ENCODE measurements at places on chromosomes 3 and 15.

- DNase-seq = no peak
These were observed at the start of gene PARP15 for GRCh38 chr3:122577409-122578031. TSS of gene PARP15 (plus strand) at chr3:122577650. CDS start at chr3:122577668, 18 bp downstream.

GRCh38 chr3:52117537-52117936, 36.7 kb downstream of the POC1A start:
- DNase-seq = no peak

DNA sequence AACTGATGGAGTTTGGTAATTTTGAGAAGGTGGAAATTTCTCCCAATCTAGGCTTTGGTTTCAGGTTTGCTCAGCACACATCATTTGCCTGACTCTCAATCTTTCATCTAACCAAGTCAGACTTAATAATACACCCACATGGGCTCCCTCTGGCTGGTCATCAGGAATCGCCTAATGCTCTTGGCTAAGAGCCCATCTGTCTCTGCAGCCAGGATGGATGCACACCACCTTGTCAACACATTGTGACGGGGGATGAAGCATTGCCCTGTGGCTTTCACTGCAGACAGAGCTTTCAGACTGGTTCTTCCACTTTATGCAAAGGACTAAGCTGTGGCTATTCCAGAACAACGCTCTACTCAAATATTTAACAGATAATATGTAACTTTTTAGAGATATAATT, 3.0 kb upstream of the HDGFL3 start:
- DNase-seq = no peak

DNA sequence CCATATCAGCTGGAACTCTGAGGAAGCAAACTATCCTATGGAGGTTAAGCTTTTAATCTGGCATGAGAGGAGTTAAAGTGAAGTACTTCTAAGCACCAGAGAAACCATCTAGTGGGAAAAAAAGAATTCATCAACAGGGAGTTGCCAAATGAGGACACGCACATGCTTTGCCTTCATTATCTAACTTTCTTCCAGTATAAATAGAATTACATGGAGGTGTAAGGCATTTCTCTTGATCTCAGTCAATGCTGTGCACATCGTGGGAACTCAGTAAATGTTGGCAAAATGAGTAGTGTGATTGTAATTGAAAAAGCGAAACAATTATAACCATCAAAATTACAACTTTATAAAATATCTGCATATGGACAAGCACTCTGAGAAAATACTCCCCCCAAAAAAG, 8.0 kb upstream of the GSK3B start:
- DNase-seq = no peak

DNA sequence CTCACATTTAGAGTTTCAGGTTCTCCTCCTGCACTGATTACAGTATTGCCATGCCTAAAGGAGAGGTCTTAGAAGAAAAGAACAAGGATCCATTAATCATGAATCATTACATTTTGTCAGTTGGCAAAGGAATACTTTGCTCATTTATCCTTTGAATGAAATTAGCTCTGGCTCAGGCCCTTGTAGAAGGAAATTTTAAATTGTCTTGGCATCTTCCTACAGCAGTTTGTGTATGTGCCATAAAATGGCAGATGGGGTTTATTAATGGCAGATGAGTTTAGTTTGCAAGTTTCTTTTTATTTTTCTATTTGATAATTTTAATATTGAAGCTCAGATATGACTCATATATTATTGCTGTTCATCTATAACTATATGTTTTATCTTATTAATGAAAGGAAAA, 181.2 kb upstream of the EPHA3 start:
- no peak for DNase-seq

DNA sequence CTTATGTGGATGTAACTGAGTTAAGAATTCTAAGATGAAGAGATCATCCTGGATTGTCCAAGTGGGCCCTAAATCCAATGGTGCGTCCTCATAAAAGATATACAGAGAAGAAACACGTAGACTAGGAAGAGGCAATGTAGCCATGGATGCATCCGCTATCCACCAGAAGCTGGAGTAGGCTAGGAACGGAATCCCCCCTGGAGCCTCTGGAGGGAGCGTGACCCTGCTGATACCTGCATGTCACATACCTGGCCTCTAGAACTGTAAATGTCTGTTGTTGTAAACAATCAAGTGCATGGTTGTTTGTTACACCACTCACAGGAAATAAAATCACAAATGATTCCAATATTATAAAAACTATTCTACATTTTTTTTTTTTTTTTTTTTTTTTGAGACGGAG, 254.5 kb upstream of the RORA start:
- DNase-seq = no peak

GRCh38 chr3:114624571-114625181, 330.8 kb downstream of the TIGIT start:
- DNase-seq = peak; percentile 74

DNA sequence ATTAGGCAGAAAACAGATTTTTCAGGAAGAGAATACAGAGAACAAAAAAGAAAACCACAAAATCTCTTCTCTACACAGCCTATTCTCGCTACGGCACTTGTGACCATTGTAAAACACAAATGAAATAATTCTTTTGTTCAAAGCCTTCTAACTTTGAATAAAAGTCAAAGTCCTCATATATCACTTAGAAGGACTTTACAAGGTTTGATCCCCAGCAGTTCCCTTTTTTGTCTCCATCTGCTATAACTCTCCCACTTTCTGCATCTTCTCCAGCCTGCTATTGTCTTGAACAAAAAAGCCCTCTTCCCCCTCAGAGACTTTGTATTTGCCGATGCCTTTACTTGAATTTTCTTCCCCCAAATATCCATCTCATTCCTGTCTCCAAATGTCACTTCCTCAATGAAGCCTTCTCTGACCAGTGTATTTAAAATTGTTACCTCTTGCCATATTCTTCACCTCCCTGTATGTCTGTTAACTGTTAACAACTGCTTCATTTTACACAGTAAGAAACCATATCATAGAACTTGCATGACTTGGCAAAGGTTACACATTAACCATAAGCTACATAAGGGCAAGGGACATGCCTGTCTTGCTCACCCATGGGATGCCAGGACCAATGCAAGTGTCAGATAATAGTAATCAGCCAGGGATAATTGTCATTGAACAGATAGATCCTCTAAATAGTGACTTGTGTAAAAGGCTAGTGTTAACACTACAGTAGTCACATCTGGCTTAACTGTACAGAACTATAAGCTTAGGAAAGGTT, 122.4 kb downstream of the CBLB start:
- DNase-seq = no peak

DNA sequence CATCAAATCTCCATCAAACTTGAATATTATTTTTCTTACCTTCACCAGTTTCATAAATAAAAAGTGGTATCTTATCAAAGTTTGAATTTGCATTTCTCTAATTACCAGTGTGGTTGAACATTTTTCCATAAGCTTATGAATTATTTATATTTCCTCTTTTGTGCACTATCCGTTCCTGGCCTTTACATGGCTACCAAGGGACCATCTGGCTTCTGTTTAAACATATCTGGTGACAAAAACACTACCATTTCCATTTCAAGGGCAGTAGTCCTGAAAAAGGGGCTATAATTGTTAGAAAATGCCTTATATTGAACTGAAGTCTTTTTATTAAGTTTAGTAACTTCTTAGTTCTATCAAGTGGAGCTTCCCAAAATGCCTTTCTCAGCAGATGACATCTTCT, 44.3 kb upstream of the TM4SF4 start:
- no peak for DNase-seq

GRCh38 chr3:106068381-106068780, 199.6 kb upstream of the CBLB start:
- no peak for DNase-seq

GRCh38 chr3:140898340-140899180, 43.1 kb upstream of the SLC25A36 start:
- DNase-seq = no peak

DNA sequence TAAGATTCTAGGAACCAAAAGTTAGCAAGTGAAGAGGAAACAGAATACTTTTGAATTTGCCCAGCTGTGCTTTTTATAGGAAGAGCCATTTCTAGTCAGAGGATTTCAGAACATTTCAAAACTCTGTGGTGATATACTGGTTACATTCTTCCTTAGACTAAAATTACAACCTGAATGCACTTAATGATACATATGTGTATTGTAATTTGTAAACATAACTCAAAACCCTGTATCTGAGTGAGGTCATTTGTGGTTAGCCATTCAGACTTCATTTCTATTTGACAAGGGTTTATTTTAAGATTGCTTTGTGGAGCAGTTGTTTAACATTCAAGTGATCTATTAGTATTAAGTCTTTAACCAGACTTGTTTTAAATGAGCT, 59.4 kb upstream of the TRIM71 start:
- DNase-seq = no peak

DNA sequence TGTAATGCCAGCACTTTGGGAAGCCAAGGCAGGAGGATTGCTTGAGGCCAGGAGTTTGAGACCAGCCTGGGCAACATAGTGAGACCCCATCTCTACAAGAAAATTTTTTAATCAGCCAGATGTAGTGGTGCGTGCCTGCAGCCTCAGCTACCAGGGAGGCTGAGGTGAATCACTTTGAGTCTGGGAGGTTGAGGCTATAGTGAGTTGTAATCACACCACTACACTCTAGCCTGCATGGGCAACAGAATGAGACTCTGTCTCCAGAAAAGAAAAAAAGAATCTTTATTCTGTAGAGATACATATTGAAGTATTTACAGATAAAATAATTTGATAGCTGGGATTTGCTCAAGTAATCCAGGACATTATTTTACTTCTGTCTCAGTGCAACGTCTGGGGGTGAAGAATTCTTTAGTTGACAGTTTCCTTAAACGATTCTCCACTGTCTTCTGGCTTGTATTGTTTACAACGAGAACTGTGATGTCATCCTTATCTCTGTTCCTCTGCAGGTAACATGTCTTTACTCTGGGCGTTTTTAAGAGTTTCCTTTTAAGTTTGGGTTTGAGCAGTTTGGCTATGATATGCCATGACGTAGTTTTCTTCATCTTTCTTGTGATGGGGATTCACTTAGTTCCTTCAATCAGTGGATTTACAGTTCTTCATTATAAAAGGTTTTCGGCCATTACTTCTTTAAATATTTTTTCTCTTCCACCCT, 26.3 kb downstream of the KPNA1 start:
- no peak for DNase-seq

DNA sequence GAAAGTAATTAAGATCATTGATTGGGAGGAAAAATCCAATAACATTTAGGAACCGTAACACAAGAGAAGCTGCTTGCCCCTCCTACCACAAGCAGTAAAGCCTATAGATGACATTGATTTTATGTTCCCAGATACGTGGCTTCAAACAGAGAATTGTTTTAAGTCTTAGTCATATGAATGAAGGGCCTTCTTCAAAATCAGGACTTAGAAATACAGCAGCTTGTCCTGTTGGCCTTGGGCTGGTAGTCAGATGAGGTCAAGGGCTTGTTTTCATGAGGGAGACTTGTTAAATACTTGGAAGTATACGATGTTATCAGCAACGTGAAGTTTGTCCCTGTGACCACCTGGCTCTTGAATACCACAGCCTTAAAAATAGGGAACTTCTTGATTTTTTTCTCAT, 114.4 kb downstream of the VGLL4 start:
- DNase-seq = no peak

- no peak for DNase-seq
These were observed 121.9 kb downstream of the NSUN3 start for GRCh38 chr3:94184781-94185180.

DNA sequence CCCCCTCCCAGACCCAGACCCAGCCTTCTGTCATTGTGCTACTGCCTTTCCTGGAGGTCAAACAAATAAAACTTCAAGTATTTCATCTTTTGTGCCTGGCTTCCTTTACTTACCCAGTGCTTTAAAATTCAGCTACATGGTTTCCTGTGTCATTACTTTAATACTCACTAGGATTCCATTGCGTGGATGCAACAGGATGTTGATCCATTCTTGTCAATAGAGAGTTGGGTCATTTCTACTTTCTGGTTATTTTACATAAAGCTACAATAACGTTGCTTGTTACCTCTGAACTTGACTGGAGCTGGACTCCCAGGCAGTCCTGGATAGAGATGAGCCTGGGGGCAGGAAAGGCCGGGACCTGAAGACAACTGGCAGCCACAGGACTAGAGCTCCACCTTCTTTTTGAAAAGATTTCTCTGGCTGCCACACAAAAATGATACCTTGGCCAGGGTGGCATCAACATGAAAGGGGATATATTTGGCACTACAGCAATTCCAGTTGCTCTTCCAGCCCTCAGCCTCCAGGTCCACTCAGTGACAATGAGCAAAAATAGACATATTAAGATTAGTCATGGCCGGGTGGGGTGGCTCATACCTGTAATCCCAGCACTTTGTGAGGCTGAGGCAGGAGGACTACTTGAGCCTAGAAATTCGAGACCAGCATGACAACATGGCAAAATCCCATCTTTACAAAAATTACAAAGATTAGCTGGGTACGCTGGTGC, 23.3 kb upstream of the HEG1 start:
- DNase-seq = no peak

GRCh38 chr15:47819158-47819557, 101.9 kb downstream of the SEMA6D start:
- no peak for DNase-seq

DNA sequence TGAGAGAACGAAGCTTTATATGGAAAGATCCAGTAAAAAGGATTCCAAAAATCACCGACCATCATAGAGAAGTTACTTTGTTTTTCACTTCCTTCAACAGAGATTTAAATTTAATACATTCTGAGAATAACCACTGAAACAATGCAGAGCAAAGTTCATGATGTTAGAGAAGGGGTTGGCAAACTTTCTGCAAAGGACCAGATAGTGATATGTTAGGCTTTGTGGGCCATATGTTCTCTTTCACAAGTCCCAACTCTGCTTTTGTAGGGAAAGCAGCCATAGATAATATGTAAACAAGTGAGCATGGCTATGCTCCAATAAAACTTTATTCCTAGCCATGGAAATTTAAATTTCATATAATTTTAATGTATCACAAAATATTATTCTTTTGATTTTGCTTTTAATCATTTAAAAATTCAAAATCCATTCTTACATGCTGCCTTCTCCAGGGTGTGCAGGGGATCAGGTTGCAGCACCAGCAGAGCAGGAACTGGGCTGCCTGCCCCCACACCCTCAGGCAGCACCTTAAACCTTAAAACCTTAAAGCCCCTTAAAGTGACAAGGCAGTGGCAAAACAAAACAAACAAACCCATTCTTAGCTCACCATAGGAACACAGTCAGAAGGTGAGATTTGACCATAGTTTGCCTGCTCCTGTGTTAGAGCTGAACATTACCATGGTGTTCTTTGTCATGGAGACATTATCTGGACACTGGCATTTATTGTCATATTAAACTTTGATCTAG, 16.9 kb upstream of the IGSF10 start:
- no peak for DNase-seq

DNA sequence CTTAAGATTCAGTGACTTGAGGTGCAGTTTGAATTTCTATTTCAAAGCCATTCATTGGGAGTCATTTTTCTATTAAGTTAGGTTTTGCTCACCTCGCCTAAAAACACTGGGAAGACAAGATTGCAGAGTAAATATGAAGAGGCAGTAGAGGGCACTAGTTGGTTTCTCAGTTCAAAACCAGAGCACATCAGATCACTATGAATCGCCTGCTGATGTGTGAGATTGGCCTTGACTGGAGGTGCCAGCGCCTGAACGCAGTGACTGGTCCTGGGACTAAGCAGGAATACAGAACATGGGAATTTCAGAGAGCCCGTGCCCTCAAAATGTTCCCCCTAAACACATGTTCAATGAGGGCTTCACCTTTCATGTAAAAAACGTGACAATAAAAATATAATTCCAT, 229.0 kb downstream of the ITPR1 start:
- DNase-seq = no peak

GRCh38 chr15:100879061-100879463, 569 bp upstream of the ALDH1A3 start:
- no peak for DNase-seq
